AG08395 (cell line): ENCODE measurements at places on chromosomes 2 and 18.

GRCh38 chr2:212940816-212941215, 210.6 kb downstream of the IKZF2 start:
- no peak for DNase-seq

GRCh38 chr18:64893349-64893748, 744.5 kb upstream of the LINC00305 start:
- DNase-seq, result no peak

- no peak for DNase-seq
These were observed 39.5 kb downstream of the MTERF4 start for GRCh38 chr2:241062389-241063092.

DNA sequence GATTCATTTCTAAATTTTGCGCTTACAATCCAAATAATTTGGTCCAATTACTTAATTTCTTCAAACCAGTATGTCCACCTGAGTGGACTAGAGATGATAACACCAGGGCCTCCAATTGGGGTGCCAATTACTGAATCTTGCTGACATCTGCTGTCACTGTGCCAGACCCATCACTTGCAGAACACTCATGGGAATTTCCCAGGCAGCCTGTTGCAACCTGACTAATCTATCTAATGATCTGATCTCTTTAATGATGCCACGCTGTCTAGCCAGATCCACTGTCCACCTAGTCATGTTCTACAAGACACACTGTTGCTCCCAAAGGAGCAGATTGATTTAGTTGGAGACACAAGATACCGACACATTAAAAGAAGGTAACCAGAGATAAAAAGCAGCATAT, 11.8 kb upstream of the LRP1B start:
- DNase-seq, result no peak

- no peak for DNase-seq
These were observed 274.0 kb upstream of the FIGN start for GRCh38 chr2:164009756-164010337.

- DNase-seq, result no peak
These were observed 558.3 kb upstream of the GCFC2 start for GRCh38 chr2:76268902-76269620.

DNA sequence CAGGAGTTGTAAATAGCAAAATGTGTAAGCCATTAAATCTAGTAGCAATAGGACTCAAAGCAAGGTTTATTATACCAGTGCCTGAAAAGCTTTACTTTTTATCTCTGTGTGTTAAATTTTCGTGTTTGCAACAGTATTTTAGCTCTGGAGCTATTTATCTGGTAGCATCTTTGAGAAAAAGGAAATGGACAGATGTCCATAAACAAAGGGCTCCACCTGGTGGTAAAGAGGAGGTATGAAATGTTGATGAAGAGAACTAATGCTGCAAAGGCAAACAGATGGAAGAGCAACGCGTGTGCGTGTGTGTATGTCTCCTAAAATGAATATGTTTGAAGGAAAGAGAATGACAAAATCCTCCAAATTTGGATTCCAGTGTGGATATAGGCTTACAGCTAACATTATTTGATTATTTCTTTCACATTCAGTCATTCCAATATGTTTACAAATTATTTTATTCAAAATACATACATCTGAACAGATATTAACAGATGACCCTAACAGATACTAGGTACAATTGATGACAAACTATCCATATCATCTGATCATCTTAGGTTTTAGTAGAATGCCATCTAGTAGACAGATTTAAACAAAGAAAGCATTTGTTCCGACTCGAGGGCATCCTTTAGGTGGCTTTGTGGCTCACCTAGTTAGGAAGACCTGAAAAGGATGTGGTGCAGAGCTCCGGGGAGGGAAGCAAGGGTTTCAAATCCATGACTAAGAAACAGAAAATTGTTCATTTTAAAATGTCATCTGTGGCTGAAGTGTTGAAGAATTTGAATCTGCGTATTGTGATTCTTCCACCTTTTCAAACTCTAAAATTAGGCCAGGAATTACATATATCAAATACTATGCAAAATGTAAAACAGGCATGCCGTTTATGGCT, 383.3 kb downstream of the MTX2 start:
- peak; percentile 63 for DNase-seq

GRCh38 chr2:45885171-45885621, 233.7 kb downstream of the PRKCE start:
- peak; percentile 28 for DNase-seq

DNA sequence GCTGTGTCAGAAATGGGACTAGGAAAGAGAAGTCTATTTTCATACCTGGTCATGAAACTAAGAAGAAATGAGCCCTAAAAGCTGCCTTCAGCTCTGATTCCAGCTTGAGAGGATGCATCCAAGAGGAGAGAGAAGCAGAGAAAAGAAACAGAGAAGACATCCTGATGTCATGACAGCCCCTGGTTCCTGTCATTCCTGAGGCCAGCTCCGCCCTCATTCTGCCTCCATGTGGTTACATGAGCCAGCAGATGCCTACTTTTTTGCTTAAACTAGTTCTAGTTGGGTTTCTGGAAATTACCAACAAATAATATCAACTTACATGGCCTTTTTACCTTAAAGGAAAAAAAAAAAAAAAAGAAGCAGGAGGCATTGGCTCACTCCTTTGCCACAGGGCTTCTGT, 14.1 kb upstream of the ACKR3 start:
- no peak for DNase-seq

GRCh38 chr18:22293417-22293816, 124.0 kb downstream of the GATA6 start:
- no peak for DNase-seq

- DNase-seq, result no peak
These were observed 102.9 kb downstream of the MRO start for GRCh38 chr18:50716902-50717301.

DNA sequence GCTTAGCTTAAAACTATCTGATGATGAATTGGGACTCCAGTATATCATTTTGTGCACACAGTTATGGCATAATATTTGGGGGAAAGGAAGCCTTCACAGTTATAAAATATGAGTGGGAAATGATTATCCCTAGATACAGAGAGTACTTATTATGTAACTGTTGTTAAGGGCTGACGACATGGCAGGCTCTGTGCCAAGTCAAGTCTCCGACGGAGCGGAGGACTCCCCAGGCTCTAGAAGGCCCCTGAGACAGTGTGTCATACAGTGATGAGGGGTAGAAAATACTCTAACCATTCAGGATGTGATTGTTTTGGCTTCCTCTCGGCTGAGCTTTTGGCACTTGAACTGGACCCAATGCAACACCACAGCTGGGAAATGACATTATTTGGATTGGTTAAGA, 211.8 kb downstream of the SLC8A1 start:
- peak; percentile 95 for DNase-seq

DNA sequence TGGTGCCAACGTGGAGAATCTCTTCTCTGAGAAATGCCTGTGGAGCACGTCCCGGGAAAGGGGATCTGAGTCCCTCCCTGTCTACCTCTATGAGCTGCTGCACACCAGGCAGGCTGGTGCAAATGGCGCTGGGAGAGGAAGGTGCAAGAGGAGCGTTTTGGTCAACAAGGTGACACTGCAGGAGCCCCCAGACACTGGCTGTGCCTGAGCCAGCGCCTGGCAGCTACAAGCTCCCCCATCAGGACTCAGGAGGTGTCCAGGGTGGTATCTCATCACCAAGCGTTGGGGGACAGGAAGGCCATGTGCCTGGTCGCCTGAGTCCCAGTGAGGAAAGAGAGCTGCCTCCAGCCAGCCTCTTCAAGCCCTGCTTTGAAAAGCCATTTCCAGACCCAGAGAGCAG, 173.4 kb downstream of the TNS1 start:
- no peak for DNase-seq

GRCh38 chr2:203501873-203502272, 33.2 kb downstream of the RAPH1 start:
- no peak for DNase-seq

DNA sequence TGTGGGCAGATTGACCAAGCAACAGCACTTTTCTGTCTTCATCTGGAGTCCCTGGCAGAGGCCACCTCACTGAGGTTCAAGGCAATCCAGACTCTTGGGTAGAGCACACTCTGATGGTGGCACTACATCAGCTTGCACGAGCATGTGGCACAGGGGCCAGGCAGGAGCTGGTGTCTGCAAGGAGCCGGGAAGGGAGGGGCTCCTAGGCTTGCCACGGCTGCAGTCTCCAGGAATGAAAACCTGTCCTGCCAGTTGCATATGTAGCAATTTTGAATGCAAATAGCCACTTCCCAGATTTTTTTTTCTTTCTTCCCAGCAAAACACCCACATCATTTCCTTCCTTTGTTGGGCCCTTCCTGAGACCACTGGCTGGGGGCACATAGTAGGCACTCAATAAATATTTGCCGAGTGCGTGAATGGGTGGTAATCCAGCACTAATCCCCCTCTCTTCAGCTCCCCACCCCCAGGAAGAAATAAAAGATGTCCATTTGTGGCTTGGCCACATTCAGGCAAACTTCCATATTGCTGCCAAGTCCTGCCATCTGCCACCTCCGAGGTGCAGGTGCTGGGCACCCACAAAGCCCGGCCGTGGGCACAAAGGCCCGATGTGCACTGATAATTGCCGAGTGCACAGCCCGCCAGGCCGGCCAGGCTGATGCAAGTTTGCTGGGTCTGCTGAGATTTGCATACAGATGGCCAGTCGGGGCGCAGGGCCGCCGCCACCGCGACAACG, 72.4 kb downstream of the MYCN start:
- DNase-seq, result no peak

- no peak for DNase-seq
These were observed 16.4 kb downstream of the RMC1 start for GRCh38 chr18:23519734-23520133.

DNA sequence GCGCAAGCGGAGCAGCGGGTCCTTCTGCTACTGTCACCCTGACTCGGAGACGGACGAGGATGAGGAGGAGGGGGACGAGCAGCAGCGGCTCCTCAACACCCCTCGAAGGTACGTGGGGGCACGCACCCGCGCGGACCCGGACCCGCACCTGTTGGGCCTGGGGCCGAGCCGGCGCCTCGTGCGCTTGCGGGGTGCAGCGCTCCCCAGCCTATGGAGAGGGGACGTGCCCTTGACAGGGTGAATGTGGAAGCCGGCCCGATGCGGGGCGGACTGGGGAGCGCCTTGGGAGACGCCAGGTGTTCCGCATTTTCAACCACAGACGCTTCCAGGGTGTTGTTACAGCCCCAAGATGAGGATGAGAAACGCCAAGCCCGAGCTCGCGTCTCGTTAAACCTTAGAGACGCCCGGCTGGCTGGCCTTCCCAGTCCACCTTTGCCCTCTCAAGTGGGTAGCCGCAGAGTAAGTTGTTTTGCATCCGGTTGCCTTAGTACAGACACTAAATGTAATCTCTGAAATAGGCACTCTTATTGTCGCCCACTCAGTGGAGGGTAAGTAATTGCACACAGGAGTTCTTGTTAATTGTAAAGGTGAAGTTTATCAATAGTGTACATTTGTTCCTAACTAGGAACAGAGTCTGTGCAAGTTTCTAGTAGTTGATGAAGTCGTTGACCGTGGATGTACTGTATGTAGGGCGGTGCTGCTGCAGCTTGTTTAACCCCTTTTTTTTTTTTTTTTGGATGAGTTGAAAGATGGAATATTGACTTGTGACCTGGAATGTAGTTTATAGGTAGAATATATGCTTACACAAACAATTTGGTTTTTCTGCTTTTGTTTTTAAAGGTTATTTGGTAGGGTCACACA, 815 bp downstream of the GMCL1 start:
- peak; percentile 20 for DNase-seq

- no peak for DNase-seq
These were observed 150.2 kb upstream of the POU3F3 start for GRCh38 chr2:104703669-104704068.

GRCh38 chr2:23460228-23460627, 75.2 kb downstream of the KLHL29 start:
- peak; percentile 15 for DNase-seq

GRCh38 chr2:80016171-80016570, 288.4 kb downstream of the LRRTM1 start:
- no peak for DNase-seq

- DNase-seq, result no peak
These were observed 92.3 kb upstream of the PKDCC start for GRCh38 chr2:41955316-41956043.

DNA sequence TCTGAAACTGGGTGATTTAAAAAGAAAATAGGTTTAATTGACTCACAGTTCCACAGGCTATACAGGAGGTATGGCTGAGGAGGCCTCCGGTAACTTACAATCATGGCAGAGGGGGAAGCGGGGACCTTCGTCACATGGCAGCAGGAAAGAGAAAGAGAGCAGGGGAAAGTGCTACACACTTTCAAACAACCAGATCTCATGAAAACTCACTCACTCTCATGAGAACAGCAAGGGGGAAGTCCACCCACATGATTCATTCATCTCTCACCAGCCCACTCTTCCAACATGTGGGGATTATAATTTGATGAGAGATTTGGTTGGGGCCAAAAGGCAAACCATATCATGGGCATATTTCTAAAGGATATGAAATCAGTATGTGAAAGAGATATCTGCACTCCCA, 12.0 kb upstream of the ARHGAP15 start:
- no peak for DNase-seq

GRCh38 chr2:221726894-221727513, 154.9 kb upstream of the EPHA4 start:
- DNase-seq, result no peak

DNA sequence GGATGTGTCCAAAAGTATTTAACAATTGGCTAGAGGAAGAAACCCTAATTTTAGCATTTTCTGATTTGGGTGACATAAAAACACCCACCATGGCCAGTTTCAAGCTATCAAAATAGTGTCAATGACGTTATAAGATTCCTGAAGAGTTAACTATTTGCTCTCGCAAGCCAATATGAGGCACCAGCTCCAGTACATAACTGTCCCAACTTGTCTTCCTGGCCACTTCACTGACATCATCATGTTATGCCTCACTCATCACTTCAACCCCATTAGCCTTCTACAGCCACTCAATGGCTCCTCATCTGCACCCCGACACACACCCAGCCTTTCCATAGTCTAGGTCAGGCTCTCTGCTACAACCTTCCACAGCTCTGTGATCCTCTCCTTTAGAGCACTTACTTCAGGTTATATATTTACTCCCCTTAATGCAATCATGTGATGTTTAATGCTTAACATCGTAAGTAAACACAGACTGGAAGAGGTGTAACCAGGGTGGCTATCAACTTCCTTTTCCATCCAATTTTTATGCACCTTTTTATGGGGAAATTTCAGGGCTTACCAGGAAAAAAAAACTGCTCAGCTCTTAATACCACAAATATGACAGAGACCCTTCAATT, 158.7 kb downstream of the VWC2L start:
- DNase-seq, result no peak

- DNase-seq, result no peak
These were observed 381.7 kb downstream of the CDH19 start for GRCh38 chr18:66222174-66222573.

- DNase-seq, result no peak
These were observed 109.1 kb downstream of the PID1 start for GRCh38 chr2:229162015-229162414.

GRCh38 chr18:59005262-59005661, 134.4 kb upstream of the SEC11C start:
- DNase-seq, result peak; percentile 83

GRCh38 chr2:26245810-26246209, 1.1 kb downstream of the HADHB start:
- no peak for DNase-seq

DNA sequence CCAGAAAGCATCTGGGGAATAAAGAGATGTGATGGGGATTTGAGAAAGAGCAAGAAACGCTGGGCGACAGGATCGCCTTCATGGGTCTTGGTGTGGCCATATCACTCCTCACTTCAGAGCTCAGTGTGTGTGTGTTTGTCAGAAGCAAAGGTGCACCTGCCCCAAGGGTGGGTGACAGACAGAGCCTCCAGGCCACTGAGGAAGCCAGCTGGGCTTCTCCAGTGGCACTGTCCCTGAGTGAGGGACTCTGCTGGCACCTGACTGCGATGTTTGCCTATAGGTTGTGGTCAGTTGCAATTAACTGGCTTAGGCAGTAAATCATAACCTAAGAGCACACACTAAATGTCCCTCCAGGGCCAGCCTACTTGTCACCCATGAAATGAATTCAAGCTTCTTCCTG, 23.5 kb upstream of the GNAL start:
- no peak for DNase-seq
